ENCODE measurements at places on chromosomes 11 and 22. TPM values are rescaled to one million over a fixed set of nuclear protein-coding genes. Genes with fewer than 3 reads are reported as not detected.

MRGPRE gene
- not detected for total RNA-seq

NEFH gene
- 7.5 TPM for total RNA-seq

FAT3 gene
- total RNA-seq: 0.02 TPM

GLB1L2 gene
- 3.1 TPM for total RNA-seq
